Testis (tissue), 5 donors: ENCODE measurements at places on chromosomes 11 and 22. TPM values are rescaled to one million over a fixed set of nuclear protein-coding genes. Genes with fewer than 3 reads are reported as not detected.

DNA sequence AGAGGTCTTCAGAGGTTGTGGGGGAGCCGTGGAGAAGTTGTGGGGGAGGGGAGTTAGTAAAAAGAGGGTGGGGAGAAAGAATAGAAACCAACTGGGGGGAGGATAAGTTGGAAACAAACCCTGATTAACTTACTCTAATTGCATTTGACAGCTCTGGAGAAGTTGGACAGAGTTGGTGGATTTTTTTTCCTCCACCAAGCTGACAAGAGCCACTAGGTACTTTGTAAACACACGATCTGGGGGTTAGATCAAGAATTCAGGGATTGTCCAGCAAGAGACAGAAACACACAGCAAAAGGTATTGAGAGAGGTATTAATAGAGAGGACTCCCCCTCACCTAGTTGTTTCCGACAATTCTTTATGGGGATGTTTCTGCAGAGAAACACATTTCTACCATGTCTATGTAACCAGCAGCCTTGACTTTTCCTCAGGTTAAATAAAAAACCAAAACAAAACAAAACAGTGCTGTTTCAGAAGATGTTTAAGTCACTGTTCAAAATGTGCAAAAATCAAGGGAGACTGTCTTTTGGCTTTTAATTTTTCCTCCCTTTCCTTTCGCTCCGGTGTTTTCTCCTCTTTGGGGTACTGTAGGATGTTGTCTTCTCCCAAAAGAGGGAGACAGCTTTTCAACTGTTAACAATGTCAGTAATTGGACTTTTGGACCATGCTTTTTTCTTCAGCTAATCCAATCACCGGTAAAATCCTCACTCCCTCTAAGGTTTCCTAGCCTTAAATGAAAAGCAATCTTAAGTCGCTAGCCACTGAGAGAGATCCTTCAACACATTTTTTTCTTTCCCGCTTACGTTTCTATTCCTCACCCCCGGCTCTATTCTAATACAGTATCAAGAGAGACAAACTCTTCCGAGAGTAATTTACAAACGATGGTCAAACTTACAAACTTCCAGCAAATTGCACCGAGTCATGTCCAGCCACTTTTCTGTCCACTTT lies 708 bp downstream of the MAML2 start:
- peak overlapping the region; percentile 69 for H3K4me3 ChIP-seq
- H3K36me3 ChIP-seq: no peaks in the 10 kb centered on the region
- H3K27me3 ChIP-seq: no peaks in the 10 kb centered on the region
- H3K4me1 ChIP-seq: peaks cover 38% of the 10 kb centered on the region
- DNase-seq: no peak

DNA sequence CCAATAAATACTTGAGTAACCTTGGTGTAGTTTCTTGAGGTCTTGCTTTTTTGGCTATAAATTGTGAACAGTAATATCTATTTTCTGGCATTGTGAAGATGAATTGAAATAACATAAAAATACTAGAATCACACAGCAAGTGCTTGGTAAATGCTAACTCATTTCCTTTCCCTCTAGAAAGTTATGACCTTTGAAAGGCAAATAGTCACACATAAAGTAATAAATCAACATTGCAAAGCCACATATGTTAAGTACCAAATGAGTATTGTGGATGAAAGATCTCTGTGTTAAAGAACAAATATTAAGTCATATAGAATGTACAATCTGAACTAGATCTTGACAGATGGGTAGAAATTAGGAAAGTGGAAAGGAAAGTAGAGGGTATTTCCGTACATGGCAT lies 559.6 kb upstream of the CCDC90B start:
- H3K27me3 ChIP-seq: no peaks in the 10 kb centered on the region
- no peaks in the 10 kb centered on the region for H3K4me1 ChIP-seq
- DNase-seq: no peak
- H3K36me3 ChIP-seq: no peaks in the 10 kb centered on the region
- no peak overlapping the region for H3K4me3 ChIP-seq

GRCh38 chr22:27318516-27318915 lies 483.0 kb downstream of the MN1 start:
- no peaks in the 10 kb centered on the region for H3K27me3 ChIP-seq
- DNase-seq: no peak
- H3K36me3 ChIP-seq: no peaks in the 10 kb centered on the region
- H3K4me3 ChIP-seq: no peak overlapping the region
- H3K27ac ChIP-seq: no peak overlapping the region

Gene SMC1B
- 46.8 TPM for total RNA-seq

Gene CDC42EP1
- total RNA-seq: 87.4 TPM

Gene LARGE2
- 2.1 TPM for total RNA-seq
